T-helper 22 cell (primary cell): ENCODE measurements at places on chromosomes 6 and 20.

DNA sequence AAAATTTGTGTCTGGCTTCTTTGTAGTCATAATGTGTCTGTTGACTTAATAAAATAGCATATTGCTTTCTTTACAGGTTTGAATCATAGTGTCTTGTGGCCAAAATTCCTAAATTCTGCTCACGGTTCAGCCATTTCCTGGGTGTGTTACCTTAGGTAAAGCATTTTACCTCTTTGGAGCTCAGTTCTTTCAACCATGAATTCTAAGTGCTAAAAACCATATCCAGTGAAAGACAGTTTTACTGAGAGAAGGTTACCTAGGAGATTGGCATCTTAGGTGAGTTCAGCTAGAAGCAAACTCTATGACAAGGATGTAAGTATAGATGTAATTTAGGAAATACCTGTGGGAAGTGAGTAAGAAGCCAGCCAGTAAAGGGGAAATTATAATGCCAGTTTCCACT is 20.7 kb downstream of the CRYBG1 start:
- DNase-seq: no peak

- no peak for DNase-seq
Measured at GRCh38 chr6:11950109-11950508, 62.0 kb upstream of the HIVEP1 start.

DNA sequence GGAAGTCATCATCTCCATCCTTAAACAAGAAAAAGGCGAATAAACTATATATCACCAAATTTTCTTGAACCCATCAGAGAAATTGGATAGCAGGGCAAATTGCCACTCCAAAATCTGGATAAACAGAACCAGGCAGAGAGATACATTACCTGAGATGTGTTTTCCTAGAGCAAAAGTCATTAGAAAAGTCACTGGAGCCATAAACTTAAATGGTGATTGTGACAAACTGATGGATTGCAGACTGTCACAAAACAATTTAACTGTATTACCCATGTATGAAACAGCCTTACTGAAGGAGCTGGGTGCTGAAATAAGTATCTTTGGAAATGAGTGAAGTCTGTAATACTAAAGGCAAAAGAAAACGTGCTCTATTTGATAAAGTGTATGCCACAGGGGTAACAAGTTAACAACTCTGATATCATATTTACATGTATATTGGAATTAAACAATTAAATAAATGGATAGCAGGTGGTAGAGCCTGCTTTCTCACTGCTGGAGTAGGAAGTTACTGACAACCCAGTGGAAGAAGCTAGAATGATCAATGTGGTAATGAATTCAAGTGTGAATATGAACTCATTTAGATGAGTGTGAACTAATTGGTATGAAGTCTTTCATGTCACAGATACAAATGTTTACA is 186.9 kb downstream of the LMBRD1 start:
- no peak for DNase-seq

- no peak for DNase-seq
Measured at GRCh38 chr20:47656318-47656717, 129.0 kb downstream of the SULF2 start.

DNA sequence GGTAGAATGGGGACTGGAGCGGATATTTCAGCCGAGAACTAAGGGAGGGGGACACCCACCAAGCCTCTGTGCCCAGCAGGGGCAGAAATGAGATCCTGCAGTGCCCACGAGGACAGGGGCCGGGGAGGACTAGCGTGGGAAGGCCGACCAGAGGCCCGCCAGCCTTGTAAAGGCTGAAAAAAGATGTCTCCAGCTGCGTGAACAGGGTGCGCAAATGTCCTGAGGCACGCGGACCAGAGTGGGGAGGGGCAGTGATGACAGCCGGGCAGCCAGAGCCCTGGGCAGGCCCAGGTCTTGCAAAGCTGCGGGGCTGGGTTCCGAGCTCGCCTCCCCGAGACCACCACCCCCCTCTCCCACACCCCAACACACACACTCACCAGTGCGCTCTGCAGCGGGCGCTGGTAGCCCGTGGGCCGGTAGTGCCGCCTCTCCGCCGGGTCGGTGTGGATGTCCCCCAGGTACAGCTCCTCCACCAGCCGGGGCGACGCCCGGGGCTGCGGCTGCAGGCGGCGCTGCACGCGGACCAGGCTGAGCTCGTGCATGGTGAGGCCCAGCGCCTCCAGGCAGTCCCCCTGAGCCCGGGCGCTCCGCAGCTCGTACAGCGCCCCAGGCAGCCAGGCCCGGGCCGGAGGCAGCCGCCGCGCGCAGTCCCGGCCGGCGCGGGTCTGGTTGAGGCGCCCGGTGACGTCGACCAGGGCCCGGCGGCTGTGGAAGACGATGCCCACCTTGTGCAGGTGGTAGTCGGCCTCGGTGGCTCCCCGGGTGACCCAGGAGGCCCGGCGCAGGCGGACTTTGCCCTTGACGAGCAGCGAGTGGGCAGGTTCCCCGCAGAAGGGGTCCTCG is 48.2 kb downstream of the APCDD1L start:
- no peak for DNase-seq

DNA sequence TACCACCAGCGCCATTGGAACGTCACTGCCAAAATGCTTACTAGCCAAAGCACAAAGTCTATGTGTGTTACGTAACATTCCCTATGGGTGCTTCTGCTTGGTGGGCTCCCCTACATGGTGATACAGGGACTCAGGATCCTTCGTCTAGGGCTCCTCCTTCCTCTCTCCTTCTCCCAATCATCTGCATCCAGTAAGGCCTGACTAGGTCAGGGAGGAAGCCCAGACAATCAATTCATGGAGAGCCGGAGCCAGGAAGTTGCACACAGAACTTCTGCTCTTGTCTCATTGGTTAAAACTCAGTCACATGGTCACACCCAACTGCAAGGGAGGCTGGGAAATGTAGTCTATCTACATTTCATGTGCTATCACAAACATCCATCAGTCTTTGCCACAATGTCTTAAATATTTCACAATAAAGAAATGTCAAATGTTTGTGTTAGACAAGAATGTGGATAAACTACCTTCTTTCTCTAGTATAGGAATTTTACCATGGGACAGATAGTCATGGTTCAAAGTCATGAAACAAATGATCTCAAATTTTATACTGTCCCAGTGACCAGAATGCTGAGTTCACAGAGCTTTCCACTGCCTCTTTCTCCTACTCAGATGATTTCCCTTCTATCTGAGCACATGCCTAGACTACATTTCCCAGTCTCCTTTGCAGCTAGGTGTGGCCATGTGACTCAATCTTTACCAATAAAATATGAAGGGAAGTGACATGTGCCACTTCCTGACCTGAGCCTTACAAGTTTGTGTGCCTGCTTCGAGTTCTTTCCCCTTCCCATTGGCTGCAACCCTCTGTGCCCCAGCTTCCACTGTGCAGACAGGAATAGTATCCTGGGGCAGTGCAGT is 9.3 kb upstream of the KCNK15 start:
- DNase-seq: no peak

DNA sequence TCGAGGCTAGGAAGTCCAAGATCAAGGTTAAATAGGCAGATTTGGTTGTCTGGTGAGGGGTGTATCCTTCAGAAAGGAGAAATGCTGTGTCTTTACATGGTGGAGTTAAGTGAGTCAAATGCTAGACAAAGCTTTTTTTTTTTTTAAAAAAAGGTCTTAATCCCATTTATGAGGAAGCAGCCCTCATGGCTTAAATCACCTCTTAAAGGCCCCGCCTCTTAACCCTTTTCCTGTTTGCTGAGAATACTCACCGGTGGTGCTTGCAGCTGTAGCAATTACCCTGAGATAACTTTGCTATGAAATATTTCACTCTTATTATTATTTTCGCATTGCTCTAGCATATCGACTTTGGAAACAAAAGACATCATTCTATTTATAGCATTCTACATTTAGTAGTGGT is 30.8 kb downstream of the FBXO30 start:
- DNase-seq: no peak

DNA sequence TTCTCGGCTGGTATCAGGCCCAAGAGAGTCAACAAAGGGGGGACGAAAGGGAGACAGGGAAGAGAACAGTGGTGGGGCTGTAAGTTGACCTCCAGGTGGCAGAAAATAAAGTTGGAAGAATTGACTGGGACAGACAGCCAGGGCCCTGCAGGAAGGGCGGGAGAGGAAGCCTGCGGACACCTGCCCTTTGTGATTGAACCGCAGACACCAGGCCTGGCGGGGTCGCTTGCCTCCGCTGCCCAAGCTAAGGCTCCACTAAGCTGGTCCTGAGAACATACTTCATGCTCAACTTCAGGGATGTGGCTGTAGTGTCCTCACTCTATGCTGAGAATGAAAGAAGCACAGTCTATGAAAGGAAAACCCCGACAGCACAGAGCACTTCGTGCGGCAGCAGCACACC is 53.8 kb downstream of the RPP40 start:
- DNase-seq: no peak

- DNase-seq: no peak
Measured at GRCh38 chr20:1616858-1617434, 2.9 kb downstream of the SIRPB1 start.

- no peak for DNase-seq
Measured at GRCh38 chr20:9573335-9574151, 59.2 kb downstream of the LAMP5 start.

DNA sequence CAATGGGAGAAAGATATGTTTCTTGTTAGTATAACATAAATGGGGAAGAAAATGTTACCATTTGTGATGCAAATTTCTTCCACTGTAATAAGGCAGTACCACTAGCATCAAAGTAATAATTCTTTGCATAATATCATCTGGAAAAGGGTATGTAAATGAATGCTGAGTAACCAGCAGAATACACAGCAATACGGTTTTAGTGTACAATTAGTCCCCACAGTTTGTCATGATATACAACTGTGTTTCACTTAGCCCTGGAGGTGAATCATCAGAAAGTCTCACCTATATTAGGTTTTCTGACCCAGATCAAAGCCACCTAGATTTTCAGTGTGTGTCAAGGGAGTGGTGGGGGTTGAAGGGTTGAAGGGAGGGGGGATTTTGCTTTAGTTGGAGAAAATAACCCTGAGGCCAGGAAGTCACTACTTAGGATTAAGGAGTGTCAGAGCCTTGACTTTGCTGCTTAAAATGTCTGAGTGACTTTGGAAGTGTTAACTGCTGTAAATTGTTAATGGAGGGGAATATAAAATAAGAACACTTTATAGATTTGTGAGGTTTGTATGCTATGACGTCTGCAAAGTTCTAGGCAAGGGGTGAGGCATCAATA is 8.6 kb upstream of the MEI4 start:
- no peak for DNase-seq

DNA sequence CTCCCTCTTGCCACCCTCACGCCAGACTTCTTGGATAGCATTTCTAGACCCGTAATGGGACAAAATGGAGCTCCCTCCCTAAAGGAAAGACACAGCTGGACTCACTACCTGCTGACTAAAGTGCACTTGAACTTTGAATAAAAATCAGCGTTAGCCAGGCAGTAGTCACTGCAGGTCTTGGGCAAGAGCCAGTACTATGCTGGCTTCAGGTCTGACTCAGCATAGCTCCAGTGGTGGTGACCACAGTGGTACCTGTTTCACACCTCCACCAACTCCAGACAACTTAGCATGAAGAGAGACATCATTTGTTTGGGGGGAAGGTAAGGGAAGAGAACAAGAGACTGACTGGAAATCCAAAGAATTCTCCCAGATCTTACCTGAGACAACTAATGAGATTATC is 906.8 kb downstream of the GRIK2 start:
- no peak for DNase-seq

- no peak for DNase-seq
Measured at GRCh38 chr20:47764154-47764733, 21.0 kb downstream of the SULF2 start.

DNA sequence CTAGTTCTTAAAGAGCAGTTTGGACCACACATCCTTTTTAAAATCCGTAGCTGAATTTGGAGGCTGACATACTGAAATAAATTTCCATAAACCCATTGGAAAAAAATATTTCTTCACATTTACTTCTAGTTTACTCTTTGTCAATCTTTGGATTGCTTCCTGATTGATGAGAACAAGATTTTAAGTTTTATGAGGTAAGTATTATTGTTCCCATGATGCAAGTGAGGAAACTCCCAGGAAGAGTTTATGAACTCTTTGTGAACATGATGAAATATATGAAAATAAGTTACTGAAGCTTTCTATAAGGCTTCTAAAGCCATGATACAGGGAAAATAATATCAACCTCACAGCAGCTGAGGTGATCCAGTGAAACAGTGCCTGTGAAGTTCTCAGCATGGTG is 320.0 kb downstream of the GJA1 start:
- DNase-seq: no peak

DNA sequence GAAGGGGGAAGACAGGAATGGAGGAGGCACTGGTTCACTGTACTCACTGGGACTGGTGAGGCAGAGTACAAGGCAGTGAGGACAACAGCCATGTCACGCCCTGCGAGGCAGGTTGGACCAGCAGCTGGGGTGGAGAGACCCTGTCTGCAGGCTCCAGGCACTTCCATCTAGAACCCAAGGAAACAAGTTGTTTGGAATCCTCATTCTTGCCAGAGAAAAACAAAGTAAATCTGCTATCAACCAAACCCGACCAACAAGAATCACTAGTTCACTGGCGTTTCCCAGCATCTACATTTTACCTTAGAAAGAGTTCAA is 98.5 kb upstream of the CDYL start:
- no peak for DNase-seq

DNA sequence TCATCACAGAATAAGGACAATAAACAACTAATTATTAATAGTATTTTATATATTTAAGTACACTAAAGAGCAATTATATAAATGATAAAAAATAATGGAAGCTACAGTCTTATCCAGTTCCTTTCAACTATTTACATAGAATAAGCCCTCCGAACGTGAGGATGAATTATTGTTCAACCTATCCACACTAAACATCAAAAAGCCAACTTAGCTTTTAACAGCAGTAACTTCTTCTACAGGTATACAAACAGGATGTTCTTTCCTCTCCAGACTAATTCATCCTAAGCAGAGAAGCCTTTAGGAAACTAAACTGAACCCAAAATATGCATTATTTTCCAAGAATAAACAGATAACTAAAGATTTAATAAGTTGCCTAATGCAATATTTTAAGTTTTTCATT is 2.3 kb downstream of the FKBP5 start:
- no peak for DNase-seq

DNA sequence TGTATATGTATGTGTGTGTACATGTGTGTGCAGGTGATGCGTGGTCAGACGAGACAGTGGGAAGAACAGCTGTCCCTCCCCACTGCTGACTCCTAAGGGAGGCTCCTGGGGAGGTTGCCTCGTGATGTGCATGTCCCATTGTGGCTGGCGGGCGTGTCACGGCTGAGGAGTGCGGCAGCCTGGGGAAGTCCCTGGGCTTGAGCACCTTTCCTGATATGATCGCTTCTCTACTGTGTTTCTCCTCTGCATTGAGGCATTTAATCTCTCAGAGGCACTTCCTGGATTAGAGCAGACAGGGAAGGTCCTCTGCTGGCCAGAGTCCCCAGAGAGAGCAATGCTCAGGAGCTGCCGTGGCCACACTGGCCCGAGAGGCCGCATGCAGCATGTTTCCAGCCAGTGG is 11.4 kb downstream of the NPBWR2 start:
- no peak for DNase-seq

- no peak for DNase-seq
Measured at GRCh38 chr6:118249680-118250079, 298.4 kb upstream of the PLN start.
